ENCODE measurements at places on chromosomes 16 and 17.
A peak's percentile ranks its signal among the peaks of the same experiment; 100 is the strongest.

GRCh38 chr17:67053438-67054000 is 9.2 kb downstream of the CACNG1 start:
- DNase-seq = no peak

GRCh38 chr17:62566996-62567578 is 60.4 kb upstream of the MRC2 start:
- no peak for DNase-seq

- no peak for DNase-seq
These were observed 265.7 kb upstream of the KCNJ16 start for GRCh38 chr17:69809331-69809730.

GRCh38 chr17:6627019-6627418 is 13.5 kb downstream of the KIAA0753 start:
- DNase-seq = no peak

DNA sequence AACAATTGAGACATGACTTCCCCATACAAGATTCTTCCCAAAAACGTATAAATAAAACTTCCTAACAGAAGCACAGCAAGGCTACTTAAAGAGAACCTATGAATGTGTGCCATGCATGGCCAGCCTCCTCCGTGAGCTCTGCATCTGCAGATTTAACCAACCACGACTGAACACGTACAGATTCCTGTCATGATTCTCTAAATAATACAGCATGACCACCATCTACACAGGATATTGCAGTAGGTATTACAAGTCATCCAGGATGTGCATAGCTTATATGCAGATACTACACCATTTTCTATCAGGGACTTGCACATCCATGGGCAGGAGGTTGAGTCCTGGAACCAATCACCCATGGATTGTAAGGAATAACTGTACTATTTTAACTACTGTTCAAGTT is 1.4 kb upstream of the QRICH2 start:
- DNase-seq = no peak

DNA sequence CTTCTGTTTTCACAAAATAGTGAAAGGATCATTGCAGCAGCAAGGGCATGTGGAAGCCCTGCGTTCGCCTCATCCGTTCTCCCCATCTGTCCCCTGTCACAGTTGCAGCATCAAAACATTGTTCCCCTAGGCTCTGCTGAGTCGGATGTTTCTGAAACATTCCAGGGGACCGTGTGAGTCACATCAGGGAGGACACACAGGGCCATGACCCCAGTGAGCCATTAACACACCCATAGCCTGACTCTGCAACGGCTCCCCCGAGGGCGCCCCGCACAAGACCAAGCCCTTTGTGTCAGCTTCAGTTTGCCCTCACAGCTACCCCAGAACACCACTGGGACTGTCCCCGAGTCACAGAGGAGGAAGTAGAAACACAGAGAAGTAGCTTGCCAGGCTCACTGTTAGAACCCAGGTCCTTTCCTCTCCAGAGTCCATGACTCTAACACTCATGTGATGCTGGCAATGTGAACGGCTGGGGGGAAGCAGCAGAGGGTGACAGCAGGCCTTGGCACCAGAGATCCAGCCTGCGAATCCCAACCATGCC is 63.3 kb upstream of the HSBP1 start:
- no peak for DNase-seq

DNA sequence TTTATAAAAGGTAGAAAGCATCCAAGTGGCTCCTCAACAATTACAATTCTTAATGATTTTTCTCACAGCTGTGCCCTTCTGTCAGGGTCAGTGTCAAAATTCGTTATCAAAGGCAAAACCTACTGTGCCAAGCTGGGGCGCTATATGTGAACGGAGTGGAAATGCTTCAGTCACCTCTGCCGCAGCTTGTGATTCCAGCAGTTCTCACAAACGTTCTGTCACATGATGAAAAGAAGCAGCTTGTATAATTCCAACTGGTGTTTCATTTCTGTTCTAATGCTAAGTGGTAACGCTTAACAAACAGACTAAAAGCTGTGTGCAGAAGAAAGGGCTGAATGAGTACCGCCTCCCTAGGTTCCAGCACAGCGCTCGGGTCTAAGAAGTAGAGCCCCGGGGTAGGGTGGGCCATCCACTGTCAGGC is 14.2 kb downstream of the PLD6 start:
- DNase-seq = no peak

GRCh38 chr17:2125013-2125535 is 70.2 kb downstream of the HIC1 start:
- DNase-seq = no peak

DNA sequence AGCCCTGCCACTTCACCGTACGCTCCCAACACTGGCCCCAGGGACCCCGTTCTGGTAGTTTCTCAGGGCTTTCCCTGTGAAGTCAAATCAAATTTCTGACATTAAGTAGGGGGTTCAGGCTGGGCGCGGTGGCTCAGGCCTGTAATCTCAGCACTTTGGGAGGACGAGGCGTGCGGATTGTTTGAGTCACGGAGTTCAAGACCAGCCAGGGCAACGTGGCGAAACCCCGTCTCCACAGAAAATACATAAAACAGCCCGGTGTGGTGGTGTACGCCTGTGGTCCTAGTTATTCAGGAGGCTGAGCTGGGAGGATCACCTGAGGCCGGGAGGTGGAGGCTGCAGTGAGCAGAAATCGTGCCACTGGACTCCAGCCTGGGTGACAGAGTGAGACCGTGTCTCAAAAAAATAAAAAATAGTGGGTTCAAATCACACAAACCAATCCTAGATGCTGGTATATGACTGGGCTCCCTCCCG is 632 bp downstream of the CYBC1 start:
- DNase-seq = no peak

DNA sequence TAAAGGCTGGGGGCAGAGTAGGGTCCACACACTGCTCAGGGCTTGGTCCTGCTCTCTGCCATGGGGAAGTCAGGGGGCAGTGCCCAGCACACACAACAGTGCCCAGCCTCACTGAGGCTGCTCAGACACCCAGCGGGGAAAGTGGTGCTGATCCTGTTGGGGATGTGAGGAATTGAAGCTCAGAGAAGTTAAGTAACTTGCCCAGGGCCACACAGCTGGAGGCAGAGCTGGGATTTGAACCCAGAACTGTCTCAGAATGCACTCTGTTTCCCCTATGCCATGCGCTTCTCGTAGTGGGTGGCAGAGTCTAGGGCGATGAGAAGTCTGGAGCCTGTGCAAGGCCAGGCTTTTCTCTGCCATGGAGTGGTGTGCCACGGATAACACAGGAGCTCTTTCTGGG is 59.3 kb downstream of the SDK2 start:
- no peak for DNase-seq

- DNase-seq = peak; percentile 85
These were observed at the start of gene NXN for GRCh38 chr17:979539-980405. NXN (minus strand) TSS chr17:979776.

GRCh38 chr17:77145612-77146245 is 5.0 kb downstream of the SEC14L1 start:
- DNase-seq = no peak

DNA sequence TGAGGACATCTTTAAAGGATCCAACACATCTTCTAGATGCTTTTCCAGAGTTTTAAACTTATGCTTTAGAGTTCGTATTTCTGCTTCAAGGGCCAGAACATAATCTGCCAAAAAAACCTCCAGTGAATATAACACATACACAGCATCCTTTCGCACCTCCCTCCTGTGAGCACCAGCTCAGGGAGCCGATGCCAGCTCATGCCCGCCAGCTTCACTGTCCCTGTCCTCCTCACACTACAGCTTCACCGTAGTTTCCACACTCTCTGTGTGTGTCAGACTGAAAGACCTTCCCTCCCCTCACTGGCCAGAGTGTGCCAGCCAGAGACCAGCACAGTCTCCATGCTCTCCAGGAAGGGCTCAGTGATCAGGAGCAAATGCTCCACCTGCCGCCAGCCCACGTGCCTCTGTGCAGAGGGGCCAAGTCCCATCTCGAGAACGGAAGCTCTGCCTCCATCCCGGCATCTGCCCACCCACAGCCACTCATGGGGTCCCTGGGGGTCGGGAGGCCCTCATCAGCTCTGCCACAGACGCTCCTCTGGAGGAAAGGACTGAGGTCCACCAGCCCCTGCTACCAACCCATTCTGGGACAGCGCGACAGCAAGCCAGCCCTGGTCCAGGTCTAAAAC is 40.8 kb downstream of the CCDC57 start:
- DNase-seq = no peak

GRCh38 chr17:50691550-50692447 is 15.9 kb downstream of the ANKRD40 start:
- no peak for DNase-seq

GRCh38 chr16:57261806-57262205 is 16.7 kb downstream of the ARL2BP start:
- DNase-seq = no peak

GRCh38 chr16:65666132-65666941 is 544.5 kb upstream of the CDH11 start:
- DNase-seq = no peak

GRCh38 chr17:6596511-6596910 is 40.2 kb upstream of the PITPNM3 start:
- no peak for DNase-seq

- no peak for DNase-seq
These were observed 76.0 kb downstream of the WIPI1 start for GRCh38 chr17:68381076-68381900.

- no peak for DNase-seq
These were observed 13.9 kb upstream of the NCBP3 start for GRCh38 chr17:3859940-3860339.

- no peak for DNase-seq
These were observed 85.0 kb downstream of the GRIN2A start for GRCh38 chr16:10097271-10097670.

GRCh38 chr17:60665602-60666001 is 12.0 kb upstream of the BCAS3 start:
- no peak for DNase-seq

GRCh38 chr17:78323826-78324390 is 36.0 kb downstream of the SOCS3 start:
- DNase-seq = no peak

DNA sequence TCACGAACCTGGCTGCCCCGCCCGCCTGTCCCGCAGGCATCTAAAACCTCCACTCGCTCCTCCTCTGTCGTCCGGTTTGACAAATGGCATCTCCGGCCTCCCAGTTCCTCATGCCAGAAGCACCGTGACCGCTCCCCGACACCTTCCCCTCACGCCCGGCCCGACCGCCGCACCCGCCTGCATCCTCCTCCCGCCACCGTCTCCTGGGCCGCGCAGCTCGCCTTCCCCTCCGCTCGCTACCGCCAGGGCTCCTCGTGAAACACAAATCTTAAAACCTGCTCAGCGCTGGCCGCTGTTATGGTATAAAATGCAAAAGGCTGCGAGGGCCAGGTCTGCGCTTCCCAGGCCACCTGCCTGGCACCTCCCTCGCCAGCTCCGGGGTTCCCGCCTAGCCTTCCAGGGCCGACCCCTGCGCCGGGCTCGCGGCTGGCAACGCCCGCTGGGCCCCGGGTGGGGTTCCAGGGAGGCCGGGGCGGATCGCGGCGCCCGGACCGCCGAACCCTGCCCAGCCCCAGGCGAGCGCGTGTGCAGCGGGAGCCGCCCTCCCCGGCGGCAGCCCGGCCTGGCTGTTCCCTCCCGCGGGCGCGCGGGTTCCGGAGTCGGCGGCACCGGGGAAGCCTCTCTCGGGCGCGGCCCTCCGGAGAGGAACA is 488 bp downstream of the SPSB3 start:
- DNase-seq = no peak
